ENCODE measurements at places on chromosomes 7 and 10.

DNA sequence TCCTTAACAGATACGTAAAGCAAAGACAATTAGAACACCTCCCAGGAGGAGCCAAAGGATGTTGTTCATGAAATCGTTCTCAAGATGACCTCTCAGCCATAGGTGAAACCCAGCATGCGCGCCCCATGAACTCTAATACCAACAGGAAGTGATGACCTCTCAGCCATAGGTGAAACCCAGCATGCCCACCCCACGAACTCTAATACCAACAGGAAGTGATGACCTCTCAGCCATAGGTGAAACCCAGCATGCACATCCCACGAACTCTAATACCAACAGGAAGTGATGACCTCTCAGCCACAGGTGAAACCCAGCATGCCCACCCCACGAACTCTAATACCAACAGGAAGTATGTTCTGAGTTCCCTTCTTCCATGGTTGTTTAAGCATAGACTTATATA is 205.2 kb upstream of the ADARB2 start:
- DNase-seq, result no peak

- DNase-seq, result no peak
Measured at GRCh38 chr7:106778656-106779250, 86.3 kb upstream of the PIK3CG start.

- peak; percentile 40 for DNase-seq
Measured at GRCh38 chr10:128268015-128268722, 141.9 kb upstream of the MKI67 start.

GRCh38 chr7:106419455-106420182 is 134.8 kb upstream of the NAMPT start:
- DNase-seq, result no peak

- no peak for DNase-seq
Measured at GRCh38 chr7:96181174-96181573, 140.7 kb downstream of the SLC25A13 start.

DNA sequence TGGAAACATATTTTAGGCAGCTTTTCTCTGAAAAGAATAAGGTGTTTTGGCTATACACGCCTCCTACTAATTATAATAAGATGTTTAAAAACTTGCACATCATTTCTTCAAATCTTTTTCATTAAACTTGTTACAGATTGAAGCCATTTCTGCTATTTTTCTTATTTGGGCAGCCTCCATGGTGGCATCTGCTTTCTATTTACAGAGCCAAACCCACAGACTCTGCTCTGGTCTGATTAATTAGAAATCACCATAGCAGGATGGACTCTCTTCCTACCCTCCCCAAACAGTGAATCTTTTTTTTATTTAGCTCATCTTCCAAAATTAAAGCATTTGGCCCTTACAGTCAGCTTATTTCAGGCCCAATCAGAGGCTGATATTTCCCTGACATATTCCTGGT is 85.7 kb upstream of the AOAH start:
- DNase-seq, result no peak

GRCh38 chr7:50832744-50833143 is 50.0 kb upstream of the GRB10 start:
- DNase-seq, result peak; percentile 34

- peak; percentile 11 for DNase-seq
Measured at GRCh38 chr7:151366166-151366879, 24.7 kb downstream of the NUB1 start.

GRCh38 chr10:16789261-16789660 is 28.0 kb downstream of the RSU1 start:
- DNase-seq, result no peak

GRCh38 chr7:155543926-155544325 is 2.4 kb downstream of the CNPY1 start:
- no peak for DNase-seq

- no peak for DNase-seq
Measured at GRCh38 chr10:96261132-96261531, 10.2 kb downstream of the BLNK start.

DNA sequence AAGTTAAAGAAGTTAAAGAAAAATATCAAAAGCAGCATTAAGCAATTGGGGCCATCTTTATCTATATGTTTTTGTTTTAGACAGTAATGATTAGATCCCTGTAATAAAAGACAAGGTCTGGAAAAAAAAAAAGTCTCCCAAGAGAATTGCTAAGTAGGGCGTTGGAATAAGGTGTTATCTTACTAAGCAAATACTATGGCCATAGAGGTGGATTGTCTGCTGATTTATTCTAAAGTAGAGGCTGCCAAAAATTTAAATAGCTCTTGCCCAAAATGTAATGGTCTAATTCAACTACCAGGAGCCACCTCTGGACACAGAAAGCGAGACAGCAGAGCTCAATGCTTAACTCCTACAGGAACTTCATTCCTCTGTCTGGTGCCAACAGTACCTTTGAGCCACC is 71.6 kb downstream of the HERPUD2 start:
- no peak for DNase-seq

DNA sequence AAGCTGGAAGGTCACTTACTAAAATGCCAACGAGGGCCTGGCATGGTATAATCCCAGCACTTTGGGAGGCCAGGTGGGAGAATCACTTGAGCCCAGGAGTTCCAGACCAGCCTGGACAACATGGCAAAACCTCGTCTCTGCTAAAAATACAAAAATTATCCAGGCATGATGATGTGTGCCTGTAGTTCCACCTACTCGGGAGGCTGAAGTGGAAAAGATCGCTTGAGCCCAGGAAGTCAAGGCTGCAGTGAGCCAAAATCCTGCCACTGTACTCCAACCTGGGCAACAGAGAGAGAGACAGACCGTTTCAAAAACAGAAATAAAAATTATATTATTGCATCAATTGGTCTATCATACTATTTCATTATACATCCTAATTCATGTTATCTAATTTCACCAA is 18.1 kb upstream of the FAM53B start:
- no peak for DNase-seq

DNA sequence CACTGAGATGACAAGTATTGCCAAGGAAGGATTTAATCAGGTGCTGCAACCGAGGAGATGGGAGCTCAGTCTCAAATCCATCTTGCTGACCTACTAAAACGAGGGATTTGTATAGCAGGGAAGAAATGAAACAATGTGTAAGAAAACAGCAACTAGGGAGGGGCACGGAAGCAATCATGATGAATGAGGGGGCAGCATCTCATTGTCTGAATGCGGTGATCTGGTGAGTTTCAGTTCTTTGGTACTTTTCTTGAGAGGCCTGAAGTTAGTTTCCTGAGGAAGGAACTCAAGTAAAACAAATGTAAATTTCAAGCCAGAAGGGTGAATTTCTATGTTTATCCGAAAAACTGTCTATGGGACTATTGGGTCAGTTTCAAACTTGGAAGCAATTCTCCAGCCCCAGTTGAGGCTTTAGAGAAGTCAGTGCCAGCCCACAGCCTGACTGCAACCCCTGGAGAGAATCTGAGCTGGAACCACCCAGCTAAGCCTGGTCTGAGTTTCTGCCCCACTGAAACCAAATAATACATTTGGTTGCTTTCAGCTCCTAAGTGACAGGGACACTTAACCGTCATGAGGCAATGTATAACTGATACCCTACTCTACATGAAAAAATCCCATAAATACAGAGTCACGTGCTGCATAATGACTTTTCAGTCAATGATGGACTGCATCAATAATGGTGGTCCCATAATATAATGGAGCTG is 45.8 kb upstream of the TNS3 start:
- no peak for DNase-seq

DNA sequence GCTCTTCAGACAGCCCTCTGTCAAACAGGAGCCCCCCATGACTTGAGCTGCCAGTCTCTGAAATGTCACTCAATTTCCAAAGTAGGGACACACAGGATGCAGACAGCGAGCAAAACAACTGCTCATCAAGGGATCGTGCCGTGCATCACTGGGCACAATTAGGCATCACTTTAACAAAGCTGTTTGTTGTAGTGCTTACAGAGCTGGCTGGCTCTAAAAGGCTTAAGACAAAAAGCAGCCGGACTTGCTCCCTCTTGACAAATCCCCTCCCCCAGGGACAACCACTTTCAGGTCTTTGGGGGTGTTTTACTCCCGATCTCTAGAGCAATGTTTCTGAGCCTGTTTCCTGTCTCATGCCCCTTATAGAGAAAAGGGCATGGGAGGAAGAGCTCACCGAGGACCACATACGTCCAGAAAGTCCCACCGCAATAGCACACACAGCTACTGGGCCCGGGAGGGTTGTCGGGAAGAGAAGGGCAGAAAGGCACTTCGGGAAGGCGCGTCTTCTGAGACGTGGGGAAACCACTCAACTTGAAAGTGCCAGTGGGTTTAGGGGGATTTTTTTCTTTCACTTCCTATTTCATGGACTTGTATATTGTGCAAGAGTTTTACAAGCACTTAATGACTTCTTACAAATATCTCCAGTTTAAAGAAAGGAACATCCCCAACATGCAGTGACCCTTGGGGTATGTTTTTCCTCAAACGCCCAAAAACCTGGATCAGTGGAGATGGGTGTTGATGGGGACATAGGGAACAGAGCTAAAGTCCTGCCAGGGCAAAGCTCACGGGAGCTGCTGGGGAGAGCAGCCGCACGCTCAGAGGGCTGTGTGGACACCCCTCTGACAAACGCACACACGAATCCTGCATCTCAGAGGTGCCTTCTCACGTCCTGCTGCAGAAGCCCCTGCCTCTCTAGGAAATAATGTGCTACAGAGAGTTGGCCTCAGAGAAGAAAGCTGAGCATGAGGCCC is 27.1 kb downstream of the LRRC20 start:
- DNase-seq, result peak; percentile 47

DNA sequence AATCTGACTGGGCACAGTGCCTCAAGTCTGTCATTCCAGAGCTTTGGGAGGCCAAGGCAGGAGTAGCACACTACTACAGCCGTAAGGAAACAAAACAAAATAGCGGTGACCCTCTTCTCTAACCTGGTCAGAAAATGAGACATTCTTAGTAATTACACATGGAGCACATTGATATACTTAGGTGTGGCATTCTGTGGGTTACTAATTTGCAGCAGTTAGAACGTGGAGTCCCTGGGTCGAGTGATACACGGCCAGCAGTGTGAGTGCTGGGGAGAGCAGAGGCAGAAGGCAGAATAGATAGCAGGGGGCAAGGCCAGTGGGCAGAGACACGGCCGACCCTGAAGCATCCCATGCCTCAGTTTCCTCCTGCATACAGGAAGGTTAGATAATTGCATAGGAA is 28.9 kb upstream of the SFMBT2 start:
- no peak for DNase-seq

- DNase-seq, result no peak
Measured at GRCh38 chr7:116180302-116180701, 30.0 kb upstream of the TES start.

GRCh38 chr10:1597370-1598146 is 139.8 kb downstream of the ADARB2 start:
- no peak for DNase-seq

GRCh38 chr7:130254555-130254954 is 12.1 kb upstream of the CPA2 start:
- DNase-seq, result no peak

DNA sequence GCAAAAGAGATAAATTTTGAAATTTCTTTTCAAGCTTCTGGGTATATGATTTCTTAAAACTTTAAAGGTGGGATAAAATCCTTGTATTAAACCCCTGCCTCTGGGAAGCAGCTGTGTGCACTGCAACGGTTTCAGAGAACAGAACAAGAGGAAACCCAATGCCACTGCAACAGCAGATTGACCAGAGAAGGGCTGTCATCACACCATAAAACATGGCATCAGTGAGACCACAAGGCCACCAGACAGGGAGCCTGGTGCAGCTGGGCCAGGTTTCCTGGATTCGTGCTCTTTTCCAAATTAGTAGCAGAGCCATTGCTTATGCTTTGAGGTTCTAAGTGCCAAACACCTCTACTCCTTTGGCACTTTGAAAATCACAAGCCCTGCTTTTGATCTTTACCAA is 152.4 kb downstream of the PRPF18 start:
- no peak for DNase-seq

- no peak for DNase-seq
Measured at GRCh38 chr7:43872406-43873110, 3.2 kb upstream of the MRPS24 start.

DNA sequence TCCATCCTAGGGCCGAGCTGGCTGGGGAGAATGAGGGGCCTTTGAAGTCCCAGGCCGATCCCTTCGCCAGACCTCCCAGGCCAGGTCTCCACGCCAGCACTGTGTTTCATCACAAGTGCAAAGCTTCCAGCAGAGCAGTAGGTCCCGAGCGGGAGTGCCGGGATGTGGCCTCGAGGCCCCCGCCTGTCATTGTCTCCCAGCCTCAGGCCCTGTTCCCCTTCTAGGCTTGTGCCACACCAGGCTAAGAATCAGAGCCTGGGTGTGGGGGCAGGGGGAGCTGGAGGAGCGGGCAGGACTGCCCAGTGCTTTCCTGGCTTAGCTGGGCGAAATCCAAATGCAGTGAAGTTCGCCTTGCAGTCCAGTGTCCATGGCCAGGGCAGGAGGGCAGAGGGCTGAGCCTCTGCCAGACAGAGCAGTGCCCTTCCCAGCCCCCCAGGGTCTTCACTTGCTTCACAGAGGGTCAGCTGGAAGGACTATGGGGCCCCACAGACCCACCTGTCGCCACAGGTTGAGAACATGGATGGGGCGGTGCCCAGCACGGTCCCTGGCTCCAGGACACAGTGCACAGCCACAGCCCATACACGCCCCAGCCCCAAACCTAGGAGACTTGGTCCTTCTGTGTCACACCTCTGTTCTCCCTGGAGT is 20.2 kb upstream of the PFKFB3 start:
- DNase-seq, result no peak

- DNase-seq, result no peak
Measured at GRCh38 chr7:47648275-47648925, 66.5 kb upstream of the TNS3 start.

- DNase-seq, result no peak
Measured at GRCh38 chr7:78499971-78500370, 701.4 kb downstream of the PHTF2 start.

- DNase-seq, result no peak
Measured at GRCh38 chr7:127751490-127752448, 99.8 kb downstream of the SND1 start.

DNA sequence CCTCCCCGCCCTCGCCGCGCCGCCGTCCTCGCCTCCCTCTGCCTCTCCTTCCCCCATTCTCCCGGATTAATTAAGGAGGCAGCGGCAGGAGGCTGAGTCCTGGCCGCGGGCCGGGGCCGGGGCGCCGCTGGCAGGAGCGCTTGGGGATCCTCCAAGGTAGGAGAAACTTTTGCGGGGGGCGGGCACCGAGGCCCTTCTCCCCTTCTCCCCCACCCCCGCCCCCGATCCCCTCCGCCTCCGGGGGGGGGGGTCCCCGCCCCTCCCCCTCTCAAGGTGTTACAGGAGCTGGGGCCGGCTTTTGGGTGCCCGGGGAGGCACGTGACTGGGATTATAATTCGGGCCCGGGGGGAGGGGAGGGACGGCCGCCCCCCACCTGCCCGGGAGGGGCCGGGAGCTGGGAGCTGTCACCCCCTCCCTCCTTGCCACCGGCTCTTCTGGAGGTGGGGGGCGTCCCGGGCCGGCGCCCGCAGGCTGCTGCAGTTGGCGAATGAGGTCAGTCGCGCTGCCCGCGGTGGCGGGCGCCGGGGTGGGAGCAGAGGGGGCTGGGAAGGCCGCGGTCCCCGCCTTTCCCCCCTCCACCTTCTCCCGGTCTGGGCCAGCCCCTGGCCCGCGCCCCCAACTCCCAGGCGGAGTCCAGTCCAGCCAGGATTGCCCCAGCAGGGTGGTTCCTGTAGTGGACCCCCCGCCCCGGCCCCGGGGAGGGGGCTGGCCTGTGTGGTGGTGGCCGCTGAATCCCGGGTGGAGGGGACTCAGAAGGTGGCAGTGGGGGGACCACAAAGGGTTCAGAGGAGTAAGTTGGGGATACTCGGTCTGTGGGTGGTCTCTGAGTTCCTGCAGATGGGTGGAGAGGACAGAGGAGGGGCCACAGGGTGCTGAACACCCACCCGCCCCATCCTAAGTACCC is 567 bp downstream of the GTF2IRD1 start:
- DNase-seq, result peak; percentile 34

- peak; percentile 58 for DNase-seq
Measured at GRCh38 chr7:44580945-44581878, 819 bp downstream of the TMED4 start.
